ENCODE measurements at places on chromosomes 7 and 10. TPM values are rescaled to one million over a fixed set of nuclear protein-coding genes. Genes with fewer than 3 reads are reported as not detected.

GIMAP5 gene
- total RNA-seq = not detected

OR2A1 gene
- total RNA-seq = 0.39 TPM

IFIT2 gene
- 9.9 TPM for total RNA-seq

ABCA13 gene
- total RNA-seq = 0.13 TPM

PLXDC2 gene
- 114 TPM for total RNA-seq

SLC26A5 gene
- total RNA-seq = not detected

CYP2C8 gene
- not detected for total RNA-seq

TMEM229A gene
- not detected for total RNA-seq

DOCK1 gene
- 102 TPM for total RNA-seq

Measured in articular chondrocyte of knee joint (primary cell).